ENCODE measurements at places on chromosomes 4 and X. TPM values are rescaled to one million over a fixed set of nuclear protein-coding genes. Genes with fewer than 3 reads are reported as not detected.

The ARHGAP10 gene
- total RNA-seq = 0.42 TPM

The CXCL11 gene
- not detected for total RNA-seq

The IL15 gene
- 3.5 TPM for total RNA-seq

The FUNDC1 gene
- 6.6 TPM for total RNA-seq

The ACSL4 gene
- 36.7 TPM for total RNA-seq

Data from activated B cell treated with CpG ODN at 0.5 μM for 24 hours (primary cell).